ENCODE measurements at places on chromosomes 6 and 20.

DNA sequence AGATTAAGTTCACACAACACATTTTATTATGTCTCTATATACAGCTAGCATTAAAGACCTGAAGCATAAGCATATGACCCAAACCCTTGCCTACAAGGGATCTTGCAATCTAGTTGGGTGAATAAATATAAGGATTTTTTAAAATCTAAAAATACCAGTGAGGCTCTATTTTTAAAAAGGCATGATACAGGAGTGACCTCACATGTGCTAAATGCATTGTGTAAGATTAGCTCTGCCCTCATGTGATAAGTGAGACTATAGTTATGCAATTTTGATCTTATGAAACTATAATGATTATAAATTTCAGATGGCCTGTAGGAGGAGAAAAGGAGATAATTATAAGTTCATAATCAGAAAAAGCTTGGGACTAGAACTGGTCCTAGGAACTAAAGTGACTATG is 451.0 kb upstream of the MAN1A1 start:
- no peak for DNase-seq

DNA sequence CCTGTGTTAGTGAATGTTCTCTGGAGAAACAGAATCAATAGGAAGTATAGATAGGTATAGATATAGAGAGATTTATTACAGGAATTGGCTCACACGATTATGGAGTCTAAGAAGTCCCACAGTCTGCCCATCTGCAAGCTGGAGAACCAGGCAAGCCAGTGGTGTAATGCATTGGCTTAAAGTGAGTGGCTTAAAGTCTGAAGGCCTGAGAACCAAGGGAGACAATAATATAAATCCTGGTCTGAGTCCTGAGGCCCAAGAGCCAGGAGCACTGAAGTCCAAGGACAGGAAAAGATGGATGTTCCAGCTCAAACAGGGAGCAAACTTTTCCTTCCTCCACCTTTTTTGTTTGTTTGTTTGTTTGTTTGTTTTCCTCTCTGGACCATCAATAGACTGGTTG is 131.2 kb upstream of the LRFN2 start:
- DNase-seq = no peak

DNA sequence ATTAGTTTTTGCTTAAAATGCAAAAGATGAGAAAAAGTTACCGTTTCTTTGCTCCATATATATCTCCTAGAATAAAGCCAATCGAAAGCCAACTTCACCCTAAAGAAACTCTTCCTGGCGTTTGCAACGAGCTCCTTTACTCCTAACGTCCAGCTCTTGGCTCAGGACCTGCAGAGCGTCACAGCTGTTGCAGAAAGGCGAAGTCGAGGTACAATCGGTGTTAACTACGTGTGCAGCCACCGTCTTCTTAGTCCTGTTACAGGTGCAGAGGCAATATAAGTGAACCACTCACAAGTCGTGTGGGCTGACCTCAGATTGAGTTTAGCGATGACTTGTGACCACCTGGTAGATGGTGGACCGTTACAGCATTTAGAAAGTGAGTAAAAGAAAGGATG is 113.1 kb downstream of the TRIM27 start:
- no peak for DNase-seq

- DNase-seq = no peak
These were observed 9.2 kb downstream of the GUCA1B start for GRCh38 chr6:42185597-42185996.

DNA sequence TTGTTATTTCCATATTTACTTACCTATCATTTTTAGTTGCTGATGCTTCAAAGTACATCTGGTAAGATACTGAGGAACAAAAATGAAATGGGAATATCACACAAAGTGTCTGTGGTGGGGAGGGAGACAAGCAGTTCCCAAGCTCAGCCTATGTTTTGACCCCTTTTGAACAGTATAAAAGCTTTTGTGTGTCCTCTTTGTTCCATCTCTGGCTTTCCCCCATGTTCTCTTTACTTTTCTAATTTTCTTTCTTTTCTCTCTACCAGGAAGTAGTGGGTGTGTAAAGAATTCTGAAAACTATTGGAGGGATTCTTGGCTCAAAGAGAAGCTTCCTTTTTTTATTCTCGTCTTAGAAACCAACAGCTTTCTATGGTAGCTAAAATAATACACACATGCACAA is 7.4 kb downstream of the TAAR2 start:
- DNase-seq = no peak

GRCh38 chr20:35560541-35560940 is 18.7 kb downstream of the ERGIC3 start:
- no peak for DNase-seq

DNA sequence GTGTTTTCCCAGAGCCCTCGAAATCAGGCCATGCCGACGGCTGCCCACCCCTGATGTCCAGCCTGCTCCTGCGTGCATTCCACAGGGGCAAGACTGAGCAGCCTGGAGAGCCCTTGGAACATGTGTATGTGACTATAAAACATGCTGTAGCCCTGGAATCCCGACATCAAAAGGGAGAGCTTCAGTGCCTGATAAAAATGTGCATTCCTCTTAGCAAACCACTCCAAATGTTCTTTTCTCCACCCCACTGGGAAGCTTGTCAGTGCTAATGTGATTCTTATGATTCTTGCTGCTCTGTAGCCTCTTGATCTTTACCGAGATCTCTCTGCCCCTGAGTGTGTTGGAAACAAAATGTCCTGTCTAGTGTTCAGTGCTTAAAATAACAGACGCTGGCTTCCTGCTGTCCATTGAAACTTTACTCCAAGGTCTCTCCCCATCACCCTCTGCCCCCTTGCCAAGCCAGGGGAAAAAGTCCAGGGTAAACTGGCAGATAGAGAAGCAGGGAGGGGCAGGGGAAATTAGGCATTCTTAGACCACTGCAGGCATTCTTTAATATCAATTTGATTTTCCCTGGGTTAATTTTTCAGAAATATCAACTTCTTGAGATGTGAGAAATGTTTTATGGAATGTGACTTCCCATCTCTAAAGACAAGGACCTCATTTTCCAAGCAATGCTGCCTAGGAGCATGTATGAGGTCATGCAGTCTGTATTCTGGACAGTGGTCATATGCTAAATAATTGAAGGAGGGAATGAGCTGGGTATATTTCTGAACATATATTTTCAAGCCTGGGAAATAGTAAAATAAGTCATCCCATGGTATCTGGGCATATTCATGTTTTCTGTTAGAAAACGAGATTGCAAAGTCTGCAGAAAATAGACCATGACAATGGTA is 73.8 kb upstream of the ISM1 start:
- DNase-seq = no peak

- DNase-seq = no peak
These were observed 83.4 kb downstream of the MAP7 start for GRCh38 chr6:136466777-136467176.

- no peak for DNase-seq
These were observed 205.7 kb upstream of the ARG1 start for GRCh38 chr6:131367206-131367873.

GRCh38 chr20:2820084-2820895 is 4.1 kb downstream of the TMEM239 start:
- no peak for DNase-seq

DNA sequence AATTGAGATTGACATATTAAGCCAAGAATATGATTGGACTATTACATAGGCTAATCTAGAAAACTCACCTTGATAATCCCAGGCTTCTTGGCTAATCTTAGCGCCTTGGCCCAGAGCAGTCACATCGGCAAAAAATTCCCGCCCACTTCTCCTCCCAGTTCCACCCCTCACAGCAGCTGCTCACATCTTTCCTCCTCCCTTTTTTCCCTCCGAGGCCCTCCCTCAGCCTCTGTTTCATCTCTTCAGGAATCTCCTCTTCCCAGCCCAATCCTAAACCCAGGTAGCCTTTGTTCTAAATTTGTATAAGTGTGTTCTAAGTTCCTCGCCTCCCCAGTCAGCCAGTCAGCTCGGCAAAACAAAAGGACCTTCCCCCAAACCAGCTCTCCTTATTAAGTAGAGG is 184.3 kb downstream of the PRKN start:
- no peak for DNase-seq

DNA sequence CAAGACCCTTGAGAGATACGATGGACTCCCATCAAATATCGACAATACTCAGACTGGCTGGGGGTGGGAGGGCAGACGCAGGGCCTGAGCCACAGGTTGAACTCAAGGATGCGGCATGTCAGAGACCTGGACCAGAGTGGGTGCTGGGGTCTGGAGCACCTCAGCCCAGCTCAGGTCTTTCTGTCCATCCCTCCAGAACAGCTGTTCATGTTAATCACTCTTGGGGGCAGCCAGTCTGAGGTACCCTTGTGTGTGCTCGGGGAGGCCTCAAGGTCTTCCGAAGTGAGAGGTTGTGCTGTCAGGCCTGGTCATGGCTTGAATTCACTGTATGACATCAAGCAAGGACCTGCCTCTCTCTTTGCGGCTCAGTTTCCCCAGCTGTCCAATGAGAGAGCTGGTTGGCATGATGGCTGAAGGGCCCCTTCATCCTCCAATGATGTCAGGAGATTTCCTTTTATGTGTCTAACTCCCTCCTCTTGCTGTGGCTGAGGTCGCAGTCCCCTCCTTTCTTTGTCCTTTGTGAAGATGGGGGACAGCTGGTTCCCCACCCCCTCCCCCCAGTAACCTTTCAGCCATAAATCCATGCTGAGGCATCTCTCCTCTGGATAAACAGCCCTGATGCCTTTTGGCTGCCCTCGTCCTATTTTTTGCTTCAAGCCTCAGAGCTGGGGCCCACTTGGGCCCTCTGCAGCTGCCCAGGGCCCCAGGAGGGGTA is 15.3 kb downstream of the MYH7B start:
- DNase-seq = no peak

DNA sequence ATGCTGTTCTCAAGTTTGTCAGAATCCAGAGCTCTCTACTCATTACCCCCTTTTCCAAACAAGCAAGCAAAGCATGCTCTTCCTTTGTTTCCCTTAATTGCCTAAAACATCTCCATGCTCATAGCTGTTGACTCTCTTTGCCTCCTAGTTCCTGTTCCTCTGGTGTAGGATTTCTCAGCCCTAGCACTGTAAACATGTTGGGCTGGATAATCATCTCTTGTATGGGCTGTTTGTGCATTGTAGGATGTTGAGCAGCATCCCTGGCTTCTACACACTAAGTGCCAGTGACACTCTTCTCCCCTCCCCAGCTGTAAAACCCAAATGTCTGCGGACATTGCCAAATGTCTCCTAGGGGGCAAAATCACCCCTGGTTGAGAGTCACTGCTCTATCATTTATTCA is 14.0 kb downstream of the PPARD start:
- DNase-seq = no peak

GRCh38 chr6:40999569-40999968 is 39.5 kb downstream of the UNC5CL start:
- DNase-seq = no peak

DNA sequence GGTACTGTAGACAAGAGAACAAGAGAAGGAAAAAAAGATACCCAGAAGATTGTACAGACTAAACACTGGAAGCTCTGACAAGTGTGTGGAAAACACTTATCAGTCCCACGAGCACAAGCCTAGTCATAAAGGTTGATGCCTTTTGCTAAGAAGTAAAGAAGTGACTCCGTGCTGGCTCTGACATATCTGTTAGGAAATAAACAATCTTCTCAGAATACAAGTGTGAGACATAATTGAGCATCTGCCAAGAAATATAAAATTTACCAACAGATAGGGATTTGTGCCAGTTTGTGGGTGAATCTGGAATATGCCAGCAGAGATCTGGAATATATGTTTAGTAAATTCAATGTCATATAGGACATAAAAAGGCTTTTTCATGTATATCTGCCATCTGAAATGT is 258.7 kb upstream of the RNF217 start:
- DNase-seq = no peak

GRCh38 chr6:56936466-56936865 is 18.4 kb upstream of the BEND6 start:
- no peak for DNase-seq

DNA sequence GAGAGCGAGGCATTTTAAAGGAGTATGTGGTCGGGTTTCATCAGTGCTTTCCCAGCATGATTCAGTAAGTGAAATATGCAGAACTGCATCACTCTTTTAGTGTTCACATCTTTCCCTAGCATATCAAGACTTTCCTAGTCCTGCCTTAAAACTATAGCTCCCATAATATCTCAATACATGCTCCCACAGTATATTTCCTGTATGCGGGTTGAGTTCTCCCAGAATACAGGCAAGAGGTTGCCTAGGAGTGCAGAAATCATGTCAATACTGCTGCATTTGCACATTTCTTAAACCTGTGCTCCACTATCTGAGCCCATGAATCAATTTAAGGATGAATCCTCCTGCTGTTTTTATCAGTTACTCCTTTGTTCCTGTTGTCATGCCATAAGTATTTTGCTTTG is 386.6 kb upstream of the SLC35B3 start:
- DNase-seq = no peak

- DNase-seq = no peak
These were observed 34.8 kb upstream of the DACT2 start for GRCh38 chr6:168354338-168354737.

- no peak for DNase-seq
These were observed 54.1 kb upstream of the UBR2 start for GRCh38 chr6:42509765-42510164.

- no peak for DNase-seq
These were observed 37.6 kb upstream of the SPDEF start for GRCh38 chr6:34593701-34594100.

- no peak for DNase-seq
These were observed 5.7 kb upstream of the PARD6B start for GRCh38 chr20:50725724-50726005.

GRCh38 chr6:25121186-25121585 is 158.0 kb upstream of the CARMIL1 start:
- no peak for DNase-seq

- no peak for DNase-seq
These were observed 17.0 kb downstream of the ZNF451 start for GRCh38 chr6:57106990-57107389.

DNA sequence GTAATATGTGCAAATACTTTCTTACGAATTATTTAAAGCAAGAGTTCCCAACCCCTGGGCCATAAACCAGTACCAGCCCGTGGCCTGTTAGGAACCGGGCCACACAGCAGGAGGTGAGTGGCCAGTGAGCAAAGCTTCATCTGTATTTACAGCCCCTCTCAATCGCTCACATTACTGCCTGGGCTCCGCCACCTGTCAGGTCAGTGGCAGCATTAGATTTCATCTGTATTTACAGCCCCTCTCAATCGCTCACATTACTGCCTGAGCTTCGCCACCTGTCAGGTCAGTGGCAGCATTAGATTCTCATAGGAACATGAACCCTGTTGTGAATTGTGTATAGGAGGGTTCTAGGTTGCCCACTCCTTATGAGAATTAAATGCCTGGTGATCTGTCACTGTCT is 142.0 kb downstream of the RNASET2 start:
- DNase-seq = no peak

DNA sequence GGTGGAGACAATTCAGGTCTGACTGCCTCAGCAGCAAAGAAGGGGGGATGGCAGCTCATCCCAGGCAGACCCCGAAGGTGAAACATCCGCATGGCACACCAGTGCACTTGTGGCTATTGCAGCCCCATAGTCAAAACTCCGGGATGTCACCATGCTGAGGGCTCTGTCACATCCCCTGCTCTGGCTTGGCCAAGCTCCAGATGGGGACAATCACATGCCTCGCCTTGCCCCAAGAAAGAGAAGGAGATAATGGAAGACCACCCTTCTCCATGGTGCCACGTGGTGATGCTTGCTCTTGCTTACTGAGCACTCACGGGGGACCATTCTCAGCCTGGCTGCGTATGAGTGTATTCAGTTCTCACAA is 60.2 kb downstream of the RBM38 start:
- no peak for DNase-seq

- no peak for DNase-seq
These were observed 486.1 kb downstream of the QKI start for GRCh38 chr6:163900570-163900969.
